Left renal cortex interstitium (tissue), 4 donors: ENCODE measurements at places on chromosomes 3 and 15. TPM values are rescaled to one million over a fixed set of nuclear protein-coding genes. Genes with fewer than 3 reads are reported as not detected.

- DNase-seq, result no peak
These were observed 29.0 kb upstream of the DENND4A start for GRCh38 chr15:65821070-65821469.

GRCh38 chr3:147008886-147009285 lies 397.5 kb downstream of the ZIC4 start:
- DNase-seq, result no peak

BCL2A1 gene
- polyA plus RNA-seq, result 0.96 TPM

HHLA2 gene
- polyA plus RNA-seq, result 25.6 TPM

DNA sequence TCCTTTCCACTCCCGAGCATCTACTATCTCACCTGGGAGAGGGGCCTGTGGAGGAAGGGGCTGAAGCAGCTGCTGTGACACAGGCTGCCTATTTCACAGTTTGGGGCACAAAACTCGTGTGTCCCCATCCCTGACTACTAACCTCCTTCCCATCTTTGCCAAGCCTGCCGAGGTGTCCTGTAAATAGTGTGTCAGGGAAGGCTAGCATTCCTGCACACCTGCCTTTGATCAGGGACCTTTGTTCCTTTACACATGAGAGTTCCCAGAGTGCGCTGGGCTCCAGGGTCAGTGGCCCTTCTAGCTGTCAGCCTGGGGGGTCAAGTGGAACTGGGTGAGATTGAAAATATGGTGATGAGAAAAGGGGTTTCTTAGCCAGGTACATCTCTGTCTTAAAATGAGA lies 13.0 kb upstream of the TF start:
- DNase-seq, result no peak

DNA sequence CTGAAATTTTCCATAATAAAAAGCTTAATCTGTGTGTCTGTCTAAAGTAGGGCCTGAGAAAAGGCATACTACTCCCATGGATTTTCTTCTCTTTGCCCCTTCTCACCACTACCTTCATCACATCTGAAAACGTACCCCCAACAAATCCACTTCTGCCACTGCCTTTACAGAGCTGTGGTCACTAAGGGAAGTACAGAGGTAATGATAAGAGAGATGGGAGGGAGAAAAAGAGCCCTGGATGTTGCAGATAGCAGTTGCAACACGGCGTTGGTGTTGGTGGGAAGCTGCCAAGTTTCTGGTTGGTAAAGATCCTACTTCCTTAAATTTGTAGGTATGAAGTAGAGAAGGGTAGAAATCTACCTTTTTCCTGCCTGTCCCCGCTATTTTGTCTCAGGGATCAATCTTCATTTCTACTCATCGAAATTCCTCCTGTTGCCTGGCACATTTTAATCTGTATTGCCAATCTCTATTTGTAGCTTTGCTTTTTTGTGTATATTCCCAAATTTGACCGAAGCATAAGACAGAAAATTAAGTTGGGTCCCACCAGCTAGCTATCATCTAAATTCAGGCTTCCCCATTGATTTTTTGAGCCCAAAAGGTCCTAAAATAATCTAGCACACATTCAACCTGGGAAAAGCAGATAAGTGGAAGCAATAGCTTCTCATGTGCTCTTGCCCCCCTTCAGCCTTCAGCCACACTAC lies 102.9 kb downstream of the TFDP2 start:
- DNase-seq, result no peak

- DNase-seq, result no peak
These were observed 611.5 kb downstream of the AGBL1 start for GRCh38 chr15:86691091-86691663.
